AG09319 (cell line): ENCODE measurements at places on chromosomes 6 and 20.

DNA sequence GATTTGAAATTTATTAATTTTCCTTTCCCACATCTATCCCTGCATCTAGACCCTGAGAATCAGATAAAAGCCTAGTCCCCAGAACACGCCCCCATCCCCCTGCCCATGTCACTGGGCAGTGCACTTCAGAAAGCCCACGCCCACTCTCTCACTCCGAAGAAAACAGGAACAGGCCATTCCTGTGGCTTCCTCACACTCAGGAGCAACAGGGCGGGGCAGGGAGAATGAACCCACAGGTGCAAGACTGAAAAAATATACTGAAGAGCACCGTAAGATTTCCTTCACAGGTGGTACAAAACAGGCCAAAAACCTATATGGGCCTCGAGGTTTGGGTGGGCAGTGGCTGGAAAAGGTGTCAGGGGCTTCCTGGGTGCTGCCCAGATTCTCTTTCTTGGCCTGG lies 3.4 kb downstream of the OXT start:
- DNase-seq: no peak

GRCh38 chr20:63101781-63102720 lies 95.3 kb upstream of the BHLHE23 start:
- DNase-seq: no peak

DNA sequence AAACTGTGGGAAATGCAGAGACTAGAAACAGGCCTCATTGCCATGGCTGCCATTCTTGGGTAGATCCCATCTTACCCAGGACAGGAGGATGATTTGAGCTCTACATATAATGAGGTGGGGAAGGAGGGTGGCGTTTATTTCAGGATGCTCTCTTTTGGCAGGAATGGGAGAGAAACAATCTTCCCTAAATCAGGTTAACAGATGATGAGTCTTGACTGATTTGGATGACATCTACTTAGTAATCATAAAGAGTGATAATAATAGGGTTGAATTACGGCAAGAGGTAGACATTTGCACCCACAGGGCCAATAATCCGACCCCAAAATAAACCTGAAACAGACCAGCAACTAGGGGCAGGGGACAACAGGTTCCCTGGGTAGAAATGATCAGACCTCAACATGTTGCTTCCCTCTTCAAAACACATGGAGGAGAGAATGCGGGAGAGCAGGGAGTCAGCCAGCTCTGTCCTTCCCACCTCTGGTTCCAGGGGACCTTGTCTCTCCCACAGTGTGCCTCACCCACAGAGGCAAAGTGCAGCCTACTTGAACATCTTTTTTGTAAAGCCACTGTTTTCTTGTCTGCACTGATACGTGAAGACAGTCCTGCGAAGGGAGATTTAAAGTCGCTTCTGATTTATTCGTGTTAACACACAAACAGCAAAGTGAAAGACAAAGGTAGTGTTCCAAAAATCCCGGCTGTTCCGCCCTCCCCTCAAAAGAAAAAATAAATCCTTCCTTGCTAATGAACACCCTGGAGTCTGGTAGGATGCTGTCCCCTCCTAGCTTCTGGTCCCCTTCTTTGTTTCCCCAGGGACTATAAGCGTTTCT lies 3.9 kb downstream of the FOXQ1 start:
- DNase-seq: no peak

- no peak for DNase-seq
Observed at GRCh38 chr20:7984192-7984591, 35.4 kb downstream of the TMX4 start.
